ENCODE measurements at places on chromosomes 5 and 9.
A peak's percentile ranks its signal among the peaks of the same experiment; 100 is the strongest.

- no peak for DNase-seq
Measured at GRCh38 chr5:116360008-116360853, 214.4 kb downstream of the SEMA6A start.

DNA sequence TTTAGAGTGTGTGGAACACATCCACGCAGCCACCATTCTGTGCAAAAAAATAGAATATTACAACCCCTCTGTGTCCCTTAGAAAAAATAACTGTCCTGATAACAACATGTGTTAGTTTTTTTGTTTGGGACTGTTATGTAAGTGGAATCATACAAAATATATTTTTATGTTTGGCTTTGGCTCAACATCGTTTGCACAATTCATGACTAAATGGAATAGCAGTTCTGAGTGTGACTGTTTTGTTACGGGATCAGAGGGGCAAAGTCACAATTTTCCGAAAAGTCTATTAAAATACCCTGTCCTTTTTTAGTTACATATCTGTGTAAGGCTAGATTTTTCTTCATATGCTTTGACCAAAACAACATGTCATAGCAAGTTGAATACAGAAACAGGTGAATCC lies 12.8 kb downstream of the MTREX start:
- DNase-seq, result no peak

DNA sequence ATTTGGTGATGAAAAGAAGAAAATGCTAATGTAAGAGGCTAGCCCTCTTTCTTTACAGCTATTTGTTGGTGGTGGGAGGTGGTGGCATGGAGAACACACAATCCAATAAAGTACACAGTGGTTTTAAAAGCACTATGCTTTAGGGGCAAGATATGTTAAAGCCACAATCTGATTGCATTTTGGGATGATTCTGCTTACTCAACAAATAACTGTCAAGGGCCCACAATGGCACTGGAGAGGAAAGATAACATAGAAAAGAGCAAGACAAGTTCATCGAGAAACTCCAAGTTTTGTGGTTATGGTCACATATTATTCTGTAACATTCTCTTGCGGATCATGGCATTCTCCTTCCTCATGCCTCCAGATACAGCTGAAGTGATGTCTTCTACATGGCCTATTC lies 38.8 kb downstream of the OTP start:
- DNase-seq, result no peak

- peak; percentile 90 for DNase-seq
Measured at GRCh38 chr5:179261301-179262125, 83.7 kb downstream of the ADAMTS2 start.

DNA sequence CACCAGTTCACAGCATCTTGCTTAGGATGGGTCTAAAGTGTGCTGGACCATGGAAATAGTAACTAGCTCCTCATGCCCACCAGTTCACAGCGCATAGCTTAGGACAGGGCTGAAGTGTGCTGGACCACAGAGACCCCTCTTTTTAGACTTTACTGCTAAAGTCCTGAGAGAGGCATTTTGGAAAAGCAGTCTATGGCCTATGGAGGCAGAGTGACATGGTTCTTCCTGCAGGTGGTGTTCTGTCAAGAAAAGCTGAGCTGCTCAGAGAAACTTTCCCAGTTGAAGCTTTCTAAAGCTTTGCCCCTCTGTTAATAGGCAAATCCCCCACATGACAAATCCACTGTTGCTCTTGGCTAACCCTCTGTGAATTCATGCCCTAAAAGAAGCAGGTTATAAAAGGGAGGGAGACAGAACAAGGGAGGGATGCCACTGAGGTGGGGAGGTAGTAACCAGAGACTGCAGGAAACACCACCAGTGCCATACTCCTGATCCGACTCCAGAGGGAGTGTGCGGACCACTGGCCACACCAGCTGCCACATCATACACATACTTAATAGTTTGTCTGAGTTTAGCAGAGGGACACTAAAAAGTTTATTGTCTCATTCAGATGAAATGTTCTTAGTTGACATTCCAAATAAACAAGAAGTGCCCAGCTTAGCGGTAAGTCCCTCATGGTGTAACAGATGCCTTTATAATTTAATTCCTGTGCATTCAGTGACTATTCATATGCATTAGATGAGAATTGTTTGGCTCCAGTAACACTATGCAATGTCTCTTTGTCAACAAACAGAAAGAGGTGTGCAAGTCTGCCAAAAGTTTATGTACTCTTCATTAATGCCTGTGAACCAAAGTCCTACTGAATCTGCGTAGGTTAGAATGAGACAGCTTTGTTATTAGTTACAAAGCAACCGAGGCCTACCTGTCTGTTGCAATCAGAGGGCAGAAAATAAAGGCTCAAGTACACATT lies 236.2 kb upstream of the NFIL3 start:
- DNase-seq, result peak; percentile 53

DNA sequence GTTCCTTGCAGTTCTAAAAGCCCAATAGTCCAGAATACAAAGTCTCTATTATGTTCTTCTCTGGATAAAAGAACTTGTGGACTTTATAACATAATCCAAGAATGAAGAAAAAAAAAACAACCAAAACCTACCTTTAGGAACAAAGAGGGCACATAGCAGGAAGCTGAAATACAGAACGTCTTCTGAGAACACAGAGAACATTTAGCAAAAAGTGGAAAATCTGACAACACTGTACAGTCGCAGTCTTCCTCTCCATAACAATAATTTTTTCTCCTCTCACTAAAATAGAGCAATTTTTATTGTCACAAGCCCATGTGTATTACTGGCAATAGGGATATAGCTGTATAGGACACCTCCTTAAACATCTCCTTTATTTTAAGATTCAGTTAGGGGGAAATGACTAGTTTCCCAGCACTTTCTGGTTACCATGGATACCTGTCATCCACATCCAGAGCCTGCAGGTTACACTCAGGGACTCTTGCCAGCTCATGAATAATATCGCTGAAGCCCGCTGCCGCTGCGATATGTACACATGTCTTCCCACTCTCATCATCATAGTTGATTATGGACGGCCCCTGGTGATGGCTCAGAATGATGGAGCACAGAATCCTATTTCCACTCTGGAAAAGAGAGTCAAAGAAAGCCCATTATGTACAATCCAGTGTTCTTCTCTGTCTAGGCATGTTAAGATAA lies 106.5 kb downstream of the ANKRD55 start:
- no peak for DNase-seq

GRCh38 chr5:14870337-14871213 lies 1.0 kb downstream of the ANKH start:
- peak; percentile 25 for DNase-seq

GRCh38 chr9:94127806-94128205 lies 43.5 kb downstream of the PTPDC1 start:
- DNase-seq, result no peak

GRCh38 chr5:10172247-10172646 lies 77.4 kb downstream of the ATPSCKMT start:
- DNase-seq, result no peak

- DNase-seq, result peak; percentile 38
Measured at GRCh38 chr5:145811834-145812625, 23.1 kb downstream of the PRELID2 start.

DNA sequence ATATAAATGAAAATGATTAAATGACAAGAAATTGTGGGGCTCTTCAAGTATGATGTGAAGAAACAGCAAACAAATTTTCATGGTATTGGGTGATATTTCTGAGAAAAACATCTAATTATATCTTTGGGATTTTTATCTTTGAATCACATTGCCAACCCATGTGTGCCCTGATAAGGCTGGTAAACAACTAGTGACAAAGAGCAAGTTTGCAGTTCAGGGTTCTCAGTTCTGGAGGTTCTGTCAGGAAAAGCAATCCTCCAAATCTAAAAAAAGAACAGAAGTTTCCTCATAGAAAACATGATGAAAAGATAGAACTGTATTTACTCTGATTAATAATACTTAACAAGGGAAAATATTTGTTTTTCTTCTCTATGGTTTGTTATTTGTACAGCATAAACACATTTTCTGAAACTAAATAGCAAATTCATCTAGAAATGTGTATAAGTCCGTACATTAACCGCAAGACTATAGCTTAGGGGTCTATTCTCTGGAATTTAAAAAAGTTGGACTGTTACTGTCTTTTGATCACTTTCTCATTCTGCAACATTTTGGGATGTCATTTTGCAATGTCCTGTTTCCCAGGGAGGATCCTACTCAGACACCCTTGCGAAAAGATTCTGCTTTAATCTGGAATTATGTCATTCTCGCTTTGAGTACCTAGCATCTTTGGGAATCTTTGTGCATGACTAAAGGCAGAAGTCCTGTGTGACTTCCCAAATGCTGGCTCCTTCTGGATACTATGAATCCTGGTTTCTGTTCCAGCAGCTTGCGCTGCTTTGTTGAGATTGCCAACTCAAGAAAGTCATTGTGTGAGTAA lies 308.5 kb downstream of the ADGRV1 start:
- no peak for DNase-seq

GRCh38 chr5:175663186-175664184 lies 5.6 kb downstream of the HRH2 start:
- DNase-seq, result no peak

GRCh38 chr5:108381954-108382783 lies at the start of gene FBXL17:
Gene FBXL17, minus strand, starts transcription at chr5:108382098.
- DNase-seq, result peak; percentile 92

- DNase-seq, result no peak
Measured at GRCh38 chr5:109467058-109467457, 57.3 kb upstream of the PJA2 start.

DNA sequence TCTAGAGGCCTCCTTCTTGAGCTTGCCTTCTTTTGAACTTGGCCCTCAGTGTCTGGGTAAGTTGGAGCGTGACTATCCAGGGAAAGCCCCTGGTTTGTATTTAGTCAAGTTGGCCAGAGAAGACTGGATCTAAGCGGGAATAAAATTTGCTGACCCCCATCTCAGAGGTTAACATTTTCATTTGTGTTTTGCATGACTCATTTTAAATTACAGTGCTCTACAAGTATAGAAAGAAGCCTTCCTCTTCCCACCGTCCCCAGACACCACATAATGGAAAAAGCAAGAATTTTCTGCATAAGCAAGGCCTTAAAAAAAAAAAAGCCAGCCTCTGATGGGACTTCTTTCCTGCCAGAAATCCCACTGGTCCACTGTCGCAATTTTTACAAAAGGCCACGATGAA lies 27.2 kb downstream of the PIK3R1 start:
- no peak for DNase-seq

DNA sequence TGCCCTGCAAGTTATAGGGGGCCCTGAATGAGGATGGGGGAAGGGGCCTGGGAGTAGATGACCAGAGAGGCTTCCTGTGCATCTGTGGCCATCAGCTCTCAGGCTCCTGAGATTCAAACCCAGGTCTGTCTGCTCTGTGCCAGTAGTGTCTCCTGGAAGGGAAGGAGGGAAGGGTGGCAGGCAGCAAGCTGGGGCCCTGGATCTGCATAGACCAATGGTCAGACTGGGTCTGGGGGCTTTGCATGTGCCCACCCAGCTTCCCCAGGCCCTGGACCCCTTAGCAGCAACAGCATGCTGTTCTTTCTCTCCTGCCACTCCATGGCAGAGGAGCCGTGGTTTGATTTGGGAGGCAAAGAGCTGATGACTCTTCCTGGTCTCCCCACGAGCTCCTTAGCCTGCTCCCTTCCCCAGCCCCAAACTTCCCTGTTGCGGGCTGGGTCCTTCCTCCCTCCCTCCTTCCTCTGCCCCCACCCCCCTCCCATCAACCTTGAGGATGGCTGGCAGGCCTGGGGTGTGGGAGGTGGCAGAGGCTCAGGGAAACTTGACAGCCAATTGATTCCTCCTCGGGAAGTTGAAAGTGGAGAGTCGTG lies 31.6 kb downstream of the DAB2IP start:
- DNase-seq, result no peak

DNA sequence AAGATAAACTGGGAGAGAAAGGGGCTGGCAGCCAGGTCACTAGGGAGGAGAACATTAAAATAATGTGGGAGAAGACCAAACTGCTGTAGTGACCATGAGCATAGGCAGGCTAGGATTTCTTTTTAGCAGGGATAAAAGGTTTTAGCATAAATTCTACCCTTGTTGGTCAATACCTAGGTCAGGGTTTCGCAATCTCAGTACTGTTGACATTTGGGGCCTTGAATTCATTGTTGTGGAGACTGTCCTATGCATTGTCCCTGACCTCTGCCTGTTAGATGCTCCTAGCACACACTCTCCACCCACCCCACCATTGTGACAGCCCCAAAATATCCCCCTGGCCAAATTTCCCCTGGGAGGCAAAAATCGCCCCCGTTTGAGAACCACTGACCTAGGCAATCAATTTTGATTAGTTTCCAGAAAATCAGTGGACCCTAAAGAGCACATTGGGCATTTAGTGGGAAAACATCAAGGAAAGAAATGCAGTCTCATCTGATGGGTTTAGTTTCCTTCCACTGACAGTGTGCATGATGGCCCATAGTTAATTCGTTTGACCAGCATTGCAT lies 181.4 kb downstream of the NTRK2 start:
- DNase-seq, result no peak

DNA sequence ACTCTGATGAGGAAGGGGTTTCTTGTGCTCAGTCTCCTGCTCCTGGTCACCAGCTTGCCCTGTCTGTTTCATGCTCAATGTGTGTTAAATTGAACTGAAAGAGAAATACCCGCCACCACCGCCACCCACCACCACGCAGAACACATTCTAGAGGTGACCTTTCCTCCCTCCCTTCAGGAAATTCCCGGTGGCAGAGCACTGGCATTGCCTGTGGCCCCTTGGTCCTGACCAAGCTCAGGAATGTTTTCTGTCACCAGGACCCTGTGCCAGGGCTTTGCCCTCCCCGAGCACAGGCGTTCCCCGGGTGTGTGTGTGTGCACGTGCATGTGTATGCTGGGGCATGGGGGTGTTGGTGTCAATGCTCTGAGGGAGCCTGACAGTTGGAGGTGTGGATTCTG lies 10.2 kb upstream of the SLC25A51 start:
- no peak for DNase-seq

DNA sequence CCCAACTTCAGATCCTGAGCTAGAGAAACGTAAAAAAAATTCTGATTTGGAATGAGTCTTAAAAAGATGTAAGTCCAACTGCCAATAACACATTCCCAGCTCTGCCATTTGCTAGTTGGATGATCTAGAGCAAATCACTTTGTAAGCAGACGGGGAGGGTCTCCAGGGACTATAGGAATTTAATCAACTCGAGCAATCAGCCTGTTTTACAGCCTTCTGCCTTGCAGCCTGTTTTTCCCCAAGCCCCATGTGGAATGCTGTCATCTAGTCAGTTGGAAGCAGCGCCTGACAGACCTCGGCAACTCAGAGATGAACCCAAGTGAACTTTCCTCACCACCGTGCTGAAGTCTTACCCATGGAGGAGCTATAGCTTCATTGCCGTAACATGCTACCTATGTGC lies 34.8 kb upstream of the HRH2 start:
- no peak for DNase-seq

GRCh38 chr9:17293685-17294084 lies 158.8 kb downstream of the CNTLN start:
- no peak for DNase-seq
